Fibroblast of skin of right biceps (primary cell): ENCODE measurements at places on chromosomes 2 and 18.
A peak's percentile ranks its signal among the peaks of the same experiment; 100 is the strongest.

- DNase-seq = no peak
Observed at GRCh38 chr18:11839556-11839955, 11.7 kb upstream of the CHMP1B start.

- DNase-seq = no peak
Observed at GRCh38 chr2:232478571-232479340, 8.9 kb downstream of the ECEL1 start.

- DNase-seq = peak; percentile 30
Observed at GRCh38 chr2:175811971-175812370, 190.1 kb downstream of the LNPK start.

DNA sequence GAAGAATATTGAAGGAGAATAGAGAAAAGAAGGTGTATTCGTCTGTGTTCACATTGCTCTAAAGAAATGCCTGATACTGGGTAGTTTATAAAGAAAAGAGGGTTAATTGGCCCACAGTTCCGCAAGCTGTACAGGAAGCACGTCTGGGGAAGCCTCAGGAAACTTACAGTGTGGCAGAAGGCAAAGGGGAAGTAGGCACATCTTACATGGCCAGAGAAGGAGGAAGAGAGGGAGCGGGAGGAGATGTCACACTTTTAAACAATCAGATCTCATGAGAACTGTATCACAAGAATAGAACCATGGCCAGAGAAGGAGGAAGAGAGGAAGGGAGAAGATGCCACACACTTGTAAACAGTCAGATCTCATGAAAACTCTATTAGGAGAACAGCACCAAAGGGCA, 159.6 kb upstream of the TPO start:
- no peak for DNase-seq

DNA sequence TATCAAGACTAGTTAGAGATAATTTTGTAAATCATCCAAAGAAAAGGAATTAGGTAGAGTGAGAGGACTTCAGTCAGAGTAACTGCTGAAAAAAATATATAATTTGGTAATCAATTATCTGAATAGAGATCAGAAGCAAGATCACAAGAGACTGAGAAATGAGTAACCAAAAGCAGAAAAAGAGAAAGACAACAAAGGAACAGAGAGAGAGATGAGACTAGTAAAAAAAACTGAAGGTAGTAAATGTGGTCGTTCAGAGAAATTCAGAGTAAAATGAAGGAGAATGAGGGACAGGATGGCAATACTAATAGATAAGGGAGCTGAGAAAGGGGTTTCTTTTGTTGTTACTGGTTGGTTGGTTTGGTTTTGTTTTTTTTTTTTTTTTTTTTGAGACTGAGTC, 16.5 kb downstream of the STRN start:
- DNase-seq = no peak

GRCh38 chr2:1772471-1773267, 28.4 kb upstream of the PXDN start:
- peak; percentile 32 for DNase-seq

GRCh38 chr2:119366161-119366648, 429 bp downstream of the C2orf76 start:
- DNase-seq = peak; percentile 14

- DNase-seq = no peak
Observed at GRCh38 chr2:198106621-198107385, 302.4 kb downstream of the PLCL1 start.

DNA sequence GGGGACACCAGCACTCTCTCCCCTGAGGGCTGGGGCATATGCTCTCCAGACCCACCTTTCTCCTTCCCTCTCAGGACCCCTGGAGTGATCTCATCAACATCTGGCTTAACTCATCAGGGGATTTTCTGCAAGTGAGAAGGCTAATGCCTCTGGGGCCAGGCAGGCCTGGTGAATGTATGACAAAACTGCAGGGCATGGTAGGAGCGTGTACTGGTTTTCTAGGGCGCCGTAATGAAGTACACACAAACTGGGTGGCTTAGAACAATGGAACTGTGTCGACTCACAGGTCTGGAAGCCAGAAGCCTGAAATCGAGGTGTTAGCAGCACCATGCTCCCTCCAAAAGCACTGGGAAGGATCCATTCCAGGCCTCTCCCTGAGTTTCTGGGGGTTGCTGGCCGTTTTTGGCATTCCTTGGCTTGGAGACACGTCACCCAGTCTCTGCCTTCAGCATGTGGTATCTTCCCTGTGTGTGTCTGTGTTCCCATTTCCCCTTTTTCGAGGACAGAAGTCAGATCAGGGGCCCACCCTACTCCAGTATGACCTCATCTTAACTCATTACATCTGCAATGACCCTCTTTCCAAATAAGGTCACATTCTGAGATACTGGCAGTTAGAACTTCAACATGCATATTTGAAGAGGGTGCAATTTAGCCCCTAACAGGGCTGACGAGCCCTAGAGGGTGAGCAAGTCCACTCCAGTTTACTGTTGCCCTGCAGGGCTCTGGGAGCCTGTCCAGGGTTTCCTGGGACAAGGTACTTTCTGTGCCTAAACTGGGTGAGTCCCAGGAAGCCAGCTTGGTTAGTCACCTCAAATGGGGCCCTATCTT, 45.5 kb upstream of the CAB39 start:
- peak; percentile 85 for DNase-seq

- DNase-seq = peak; percentile 92
Observed at GRCh38 chr2:39737661-39738060, 41.4 kb downstream of the THUMPD2 start.

DNA sequence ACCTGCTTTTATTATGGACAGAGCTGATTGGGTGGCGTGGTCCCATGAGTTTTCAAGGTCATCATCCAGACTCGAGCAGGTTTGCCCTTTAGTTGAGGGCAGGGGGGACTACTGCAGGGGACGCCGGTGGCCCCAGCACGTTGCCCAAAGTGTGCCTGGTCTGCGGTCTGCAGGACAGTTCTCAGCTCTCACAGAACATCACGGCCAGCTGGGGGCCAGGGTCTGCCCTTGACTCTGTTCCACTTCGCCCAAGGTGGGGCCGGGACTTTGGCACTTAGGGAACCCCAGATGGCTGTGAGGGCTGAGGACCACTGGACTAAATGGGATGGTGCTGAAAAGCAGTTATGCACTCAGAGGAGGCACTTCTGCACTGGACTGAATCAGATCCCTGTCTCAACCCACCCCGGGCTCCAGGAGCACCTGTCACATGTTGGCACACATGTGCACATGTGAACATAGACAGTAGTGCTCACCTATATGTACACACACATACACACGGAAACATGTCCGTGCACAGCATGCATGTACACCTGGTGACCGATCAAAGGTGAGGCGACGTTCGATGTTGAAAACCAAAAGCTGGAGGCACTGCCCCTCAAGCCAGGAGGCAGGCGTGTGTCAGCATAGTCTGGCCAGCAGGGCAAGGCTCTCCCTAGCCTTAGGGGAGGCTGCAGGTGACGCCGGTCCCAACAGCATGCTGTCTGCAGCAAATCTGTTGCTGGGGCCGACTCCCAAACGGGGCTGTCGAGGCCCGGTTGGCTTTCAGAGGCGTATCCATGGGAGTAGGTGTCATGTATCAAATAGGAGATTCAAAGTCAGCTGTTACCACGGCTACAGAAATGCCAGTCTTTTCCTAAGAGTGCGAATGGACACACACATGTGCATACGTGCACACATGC, 10.2 kb downstream of the ANO7 start:
- no peak for DNase-seq

DNA sequence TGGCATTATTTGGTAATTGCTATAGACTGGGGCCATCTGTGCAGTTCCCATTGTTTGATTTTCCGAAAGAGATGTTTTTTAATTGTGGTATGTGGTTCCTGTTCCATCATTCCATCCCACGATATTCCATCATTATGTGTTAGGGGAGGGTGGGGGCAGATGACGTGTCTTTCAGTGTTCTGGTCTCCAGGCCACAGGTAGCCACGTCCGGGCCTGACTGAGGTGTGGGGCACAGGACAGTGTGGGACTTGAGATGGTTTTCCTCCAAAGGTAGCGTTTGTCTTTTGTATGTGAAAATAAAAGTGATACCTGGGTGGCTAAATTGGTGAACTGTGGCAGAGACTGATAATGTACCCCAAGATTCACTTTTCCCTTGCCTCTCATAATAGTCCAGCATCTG, 192.2 kb upstream of the HAAO start:
- DNase-seq = no peak

DNA sequence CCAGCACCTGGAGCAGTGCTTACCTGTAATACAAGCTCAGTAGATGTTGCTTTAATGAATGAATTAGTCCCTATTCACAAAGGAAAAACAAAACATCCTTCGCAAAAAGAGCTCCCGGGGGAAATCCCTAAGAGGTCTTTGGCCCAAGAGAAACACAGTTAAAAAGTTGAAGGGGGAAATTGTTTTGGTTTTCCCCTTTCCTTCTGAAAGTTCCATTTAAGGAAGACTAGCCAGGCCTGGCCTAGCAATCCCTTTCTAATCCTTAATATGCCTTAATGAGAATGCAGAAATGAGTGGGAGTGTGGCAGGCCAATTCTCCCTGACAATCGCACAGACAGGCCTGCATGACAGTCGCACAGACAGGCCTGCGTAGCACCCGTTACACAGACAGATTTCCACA, 33.5 kb upstream of the REL start:
- no peak for DNase-seq
